ENCODE measurements at places on chromosomes 3 and 15. TPM values are rescaled to one million over a fixed set of nuclear protein-coding genes. Genes with fewer than 3 reads are reported as not detected.

DNA sequence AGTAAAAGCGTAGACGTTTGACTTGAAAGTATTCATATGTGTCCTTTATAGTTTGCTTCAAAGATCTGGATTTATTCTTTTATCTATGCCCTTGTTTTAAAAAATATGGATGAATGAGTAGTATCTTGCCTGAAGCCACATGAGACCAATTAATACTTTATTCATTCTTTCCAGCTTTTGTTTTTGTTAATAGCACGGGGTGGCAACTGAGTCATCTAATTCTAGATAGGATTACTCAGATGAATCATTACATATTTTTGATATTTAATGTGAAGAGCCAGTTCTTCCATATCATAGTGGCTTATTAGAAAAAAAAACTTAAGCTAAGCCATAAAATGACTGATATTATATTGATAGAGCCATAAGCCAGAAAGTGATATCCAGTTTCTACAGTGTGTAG, 121.9 kb downstream of the BBX start:
- no peak for DNase-seq
- H3K36me3 ChIP-seq, result no peaks in the 10 kb centered on the region
- H3K4me1 ChIP-seq, result no peaks in the 10 kb centered on the region
- no peak overlapping the region for H3K4me3 ChIP-seq

GRCh38 chr3:118480101-118480860, 554.4 kb downstream of the IGSF11 start:
- no peaks in the 10 kb centered on the region for H3K4me1 ChIP-seq
- DNase-seq, result no peak
- H3K27me3 ChIP-seq, result no peaks in the 10 kb centered on the region
- no peak overlapping the region for H3K4me3 ChIP-seq

DNA sequence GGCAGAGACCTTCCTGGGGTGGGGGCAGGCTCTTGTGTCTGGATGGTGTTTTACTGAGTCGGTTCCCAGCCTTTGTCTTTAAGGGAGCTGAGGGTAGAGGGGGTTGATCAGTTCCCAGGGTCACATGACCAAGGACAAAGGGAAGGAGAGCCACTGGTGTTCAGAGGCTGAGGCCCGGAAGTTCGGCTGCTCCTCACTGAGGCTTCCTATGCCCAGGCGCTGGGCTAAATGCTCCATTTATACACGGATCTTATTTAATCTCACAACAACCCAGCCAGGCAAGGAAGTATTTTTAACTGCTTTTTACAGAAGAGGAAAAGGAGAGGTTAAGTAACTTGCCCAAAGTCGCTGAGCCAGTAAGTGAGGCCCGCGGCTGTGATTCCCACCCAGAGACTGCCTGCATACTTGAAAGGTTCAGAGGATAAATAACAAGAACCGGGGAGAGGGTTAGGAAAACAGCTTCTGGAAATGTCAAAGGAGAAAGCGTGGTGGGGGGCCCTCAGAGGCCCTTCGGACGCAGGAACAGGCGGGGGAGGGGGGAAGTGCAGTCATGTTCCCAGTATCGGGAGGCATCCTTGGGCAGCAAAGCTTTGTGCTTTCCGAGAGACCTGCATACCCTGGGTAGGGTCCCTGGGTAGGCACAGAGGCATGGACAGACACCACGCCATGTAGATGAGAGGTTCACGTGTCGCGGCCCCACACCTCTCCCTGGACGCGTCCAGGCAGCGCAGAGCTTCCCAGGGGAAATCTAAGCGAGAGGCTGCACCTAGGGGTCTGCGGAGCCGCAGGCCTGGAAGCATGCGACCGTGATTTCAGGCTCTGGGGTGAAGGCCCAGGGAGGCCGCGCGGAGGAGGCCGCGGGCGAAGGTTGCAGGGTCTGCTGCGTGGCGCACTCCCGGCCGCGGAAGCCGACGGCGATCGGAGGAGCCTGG, 21.3 kb downstream of the EPHB3 start:
- no peaks in the 10 kb centered on the region for H3K36me3 ChIP-seq
- no peak overlapping the region for H3K4me3 ChIP-seq
- peaks cover 25% of the 10 kb centered on the region for H3K27me3 ChIP-seq
- DNase-seq, result no peak
- H3K27ac ChIP-seq, result no peak overlapping the region

DNA sequence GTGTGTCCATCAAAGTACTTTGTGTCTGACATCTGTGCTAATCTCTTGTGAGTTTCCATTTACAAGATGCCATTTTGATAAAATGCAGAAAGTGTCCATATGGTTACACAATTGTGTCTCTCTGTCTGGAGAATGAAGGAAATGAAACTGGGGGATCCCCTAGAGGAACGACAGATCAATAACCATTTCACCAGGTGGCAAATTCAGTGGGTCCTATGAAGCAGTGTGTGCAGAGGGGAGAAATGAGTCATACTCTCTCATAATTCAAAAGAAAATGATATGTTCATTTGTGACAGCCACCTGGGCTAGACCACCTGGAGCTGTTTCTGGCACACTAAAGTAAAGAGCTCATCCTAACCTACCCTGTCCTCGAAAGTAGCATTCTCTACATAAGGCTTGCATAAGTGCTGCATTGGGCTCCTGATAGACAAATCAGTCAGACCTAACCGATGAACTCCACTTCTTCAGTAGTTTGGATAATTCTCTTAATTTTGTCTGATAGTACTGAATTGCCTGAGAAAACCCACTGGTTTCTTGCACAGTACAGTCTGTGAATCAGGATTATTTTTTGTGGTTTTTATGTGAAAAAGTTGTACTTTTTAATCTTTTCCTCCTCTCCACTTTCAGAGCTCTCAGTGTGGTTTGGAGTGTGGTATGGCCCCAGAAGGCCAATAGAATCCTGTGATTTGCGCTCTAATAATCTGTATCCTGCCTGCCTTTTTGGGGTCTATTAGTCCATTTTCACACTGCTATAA, 10.3 kb upstream of the CD47 start:
- no peak for DNase-seq
- H3K27ac ChIP-seq, result no peak overlapping the region
- H3K4me1 ChIP-seq, result peaks cover 19% of the 10 kb centered on the region
- no peak overlapping the region for H3K4me3 ChIP-seq
- no peaks in the 10 kb centered on the region for H3K36me3 ChIP-seq
- H3K27me3 ChIP-seq, result no peaks in the 10 kb centered on the region

- no peak overlapping the region for H3K27ac ChIP-seq
- no peaks in the 10 kb centered on the region for H3K4me1 ChIP-seq
- DNase-seq, result no peak
- no peaks in the 10 kb centered on the region for H3K36me3 ChIP-seq
- no peaks in the 10 kb centered on the region for H3K27me3 ChIP-seq
These were observed 270.9 kb downstream of the ERC2 start for GRCh38 chr3:56197259-56197965.

DNA sequence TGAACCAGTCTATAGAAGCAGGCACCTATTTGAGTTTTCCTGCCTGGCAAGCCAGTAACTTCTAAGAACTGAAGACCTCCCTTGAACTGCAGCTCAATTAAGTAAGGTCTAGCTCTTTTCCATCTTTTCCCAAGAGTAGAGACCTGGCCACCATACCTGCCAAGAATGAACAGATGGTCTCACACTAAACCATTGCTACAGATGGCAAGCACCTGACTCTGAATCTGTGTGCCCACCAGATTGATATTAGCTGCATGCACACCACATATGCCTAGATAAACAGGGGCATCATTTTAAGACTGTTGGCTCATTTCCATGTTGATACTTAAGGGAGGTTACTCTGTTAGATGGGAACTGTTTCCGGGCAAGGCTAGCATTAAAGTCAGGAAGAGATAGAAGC, 34.8 kb upstream of the GSK3B start:
- no peak overlapping the region for H3K4me3 ChIP-seq
- no peaks in the 10 kb centered on the region for H3K4me1 ChIP-seq
- no peaks in the 10 kb centered on the region for H3K36me3 ChIP-seq
- DNase-seq, result no peak
- H3K27ac ChIP-seq, result no peak overlapping the region

DNA sequence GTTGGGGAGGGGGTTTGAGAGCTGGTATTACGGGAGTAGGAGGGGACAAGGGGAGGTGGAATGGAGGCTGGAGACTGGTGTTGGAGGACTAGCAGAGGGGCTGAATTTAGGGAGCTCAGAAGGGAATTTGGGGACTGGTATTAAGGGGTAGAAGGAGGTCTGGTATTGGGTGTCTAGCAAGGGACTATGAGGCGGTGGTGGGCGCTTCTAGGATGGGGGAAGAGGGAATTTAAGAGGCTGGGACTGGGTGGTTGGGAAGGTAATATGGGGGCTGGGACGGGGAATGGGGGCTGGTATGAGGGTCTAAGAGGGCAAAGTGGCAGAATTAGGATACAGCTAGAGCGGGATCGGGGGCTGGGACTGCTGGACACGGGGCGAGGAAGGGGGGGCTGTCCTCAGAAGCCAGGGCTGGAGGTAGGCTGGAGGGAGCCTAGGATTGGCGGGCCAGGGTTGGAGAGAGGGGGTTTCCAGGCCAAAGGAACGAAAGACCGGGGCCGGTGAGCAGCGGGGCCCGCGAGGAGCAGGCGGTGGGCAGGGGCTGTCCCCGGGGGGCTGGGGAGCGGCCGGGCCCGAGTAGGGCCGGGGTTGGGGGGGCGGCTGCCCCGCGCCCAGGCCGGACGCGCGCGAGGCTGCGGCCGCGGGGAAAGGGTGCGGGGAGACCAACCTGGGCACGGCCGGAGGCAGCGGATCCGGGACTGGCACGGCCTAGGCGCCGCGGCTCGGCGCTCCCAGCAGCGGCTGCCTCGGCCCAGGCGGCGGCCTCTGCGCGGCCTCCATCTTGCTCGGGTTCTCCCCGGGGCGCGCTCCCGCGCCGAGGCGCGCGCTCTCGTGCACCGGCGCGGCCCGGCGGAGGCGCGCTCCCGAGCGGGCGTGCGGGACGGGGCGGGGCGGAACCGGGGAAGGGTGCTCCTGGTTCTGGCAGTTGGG, at the start of gene LHFPL4:
Gene LHFPL4 (minus strand): TSS at position 802 of the 927 bp plus-strand sequence. CDS start 1,143 bp downstream, outside the sequence.
- peaks cover 7% of the 10 kb centered on the region for H3K4me1 ChIP-seq
- H3K27me3 ChIP-seq, result peaks cover 30% of the 10 kb centered on the region
- no peak for DNase-seq
- no peaks in the 10 kb centered on the region for H3K36me3 ChIP-seq

- no peak overlapping the region for H3K4me3 ChIP-seq
- no peak overlapping the region for H3K27ac ChIP-seq
- peaks cover 49% of the 10 kb centered on the region for H3K27me3 ChIP-seq
- DNase-seq, result no peak
- H3K4me1 ChIP-seq, result peaks cover 22% of the 10 kb centered on the region
These were observed 1.5 kb upstream of the IL17RD start for GRCh38 chr3:57166660-57167059.

GRCh38 chr3:46706771-46707582, 5.8 kb downstream of the TMIE start:
- peaks cover 12% of the 10 kb centered on the region for H3K4me1 ChIP-seq
- no peak overlapping the region for H3K4me3 ChIP-seq
- H3K27me3 ChIP-seq, result no peaks in the 10 kb centered on the region
- no peak for DNase-seq
- no peaks in the 10 kb centered on the region for H3K36me3 ChIP-seq
- H3K27ac ChIP-seq, result no peak overlapping the region

- no peak for DNase-seq
- no peaks in the 10 kb centered on the region for H3K36me3 ChIP-seq
- no peak overlapping the region for H3K27ac ChIP-seq
- no peak overlapping the region for H3K4me3 ChIP-seq
- H3K4me1 ChIP-seq, result no peaks in the 10 kb centered on the region
These were observed 47.6 kb downstream of the PHLDB2 start for GRCh38 chr3:111906656-111907055.

DNA sequence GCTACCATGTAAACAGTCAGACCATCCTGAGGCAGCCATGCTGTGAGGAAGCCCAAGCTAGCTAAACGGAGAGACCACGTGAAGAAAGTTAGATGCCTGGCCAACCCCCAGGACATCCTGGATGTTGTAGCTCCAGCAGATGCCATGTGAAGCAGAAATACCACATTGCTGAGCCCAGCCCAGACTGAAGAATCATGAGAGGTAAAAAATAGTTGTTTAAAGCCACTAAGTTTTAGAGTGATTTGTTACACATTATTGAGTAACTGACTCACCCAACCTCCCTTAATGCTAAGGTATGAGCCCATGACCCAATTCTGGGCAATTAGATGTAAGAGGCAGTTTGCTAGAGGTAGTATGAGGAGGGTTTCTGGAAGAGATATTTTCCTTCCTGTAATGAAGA, 200.5 kb downstream of the THRB start:
- no peak overlapping the region for H3K27ac ChIP-seq
- no peak overlapping the region for H3K4me3 ChIP-seq
- DNase-seq, result no peak
- no peaks in the 10 kb centered on the region for H3K4me1 ChIP-seq
- H3K27me3 ChIP-seq, result no peaks in the 10 kb centered on the region

DNA sequence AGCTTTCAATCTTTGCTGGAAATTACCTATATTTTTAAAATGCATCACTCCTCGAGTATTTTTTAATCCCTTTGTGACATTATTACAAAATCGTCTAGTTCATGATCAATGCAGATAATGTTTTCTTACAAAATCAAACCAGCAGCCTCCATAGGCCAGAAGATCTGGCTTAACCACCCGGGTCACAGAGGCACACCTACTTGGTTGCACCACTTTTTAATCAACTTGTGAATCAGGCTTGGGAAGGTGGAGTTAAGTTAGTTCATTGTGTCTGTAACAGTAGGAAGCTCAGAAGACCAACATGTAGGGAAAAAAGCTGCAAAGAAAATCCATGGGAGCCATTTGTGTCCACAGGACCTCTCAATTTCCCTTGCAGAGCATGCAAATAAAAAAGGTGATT, 148.0 kb downstream of the TP63 start:
- DNase-seq, result no peak
- H3K4me1 ChIP-seq, result no peaks in the 10 kb centered on the region
- no peak overlapping the region for H3K27ac ChIP-seq
- no peak overlapping the region for H3K4me3 ChIP-seq
- H3K36me3 ChIP-seq, result no peaks in the 10 kb centered on the region
- no peaks in the 10 kb centered on the region for H3K27me3 ChIP-seq

GRCh38 chr3:164465172-164465571, 613.1 kb downstream of the SI start:
- H3K36me3 ChIP-seq, result no peaks in the 10 kb centered on the region
- no peak overlapping the region for H3K4me3 ChIP-seq
- H3K27ac ChIP-seq, result no peak overlapping the region
- DNase-seq, result no peak
- H3K4me1 ChIP-seq, result no peaks in the 10 kb centered on the region
- H3K27me3 ChIP-seq, result no peaks in the 10 kb centered on the region

MCTP2 gene
- total RNA-seq, result 10.8 TPM

GP9 gene
- total RNA-seq, result not detected

SEMA3B gene
- 1.9 TPM for total RNA-seq

THBS1 gene
- 10.5 TPM for total RNA-seq

TRPC1 gene
- total RNA-seq, result 4.2 TPM

TMEM212 gene
- not detected for total RNA-seq

PTPRG gene
- 0.05 TPM for total RNA-seq

CCR1 gene
- total RNA-seq, result 0.38 TPM

SNTN gene
- total RNA-seq, result not detected

SLC28A1 gene
- total RNA-seq, result not detected

CYP8B1 gene
- total RNA-seq, result not detected

CCRL2 gene
- 4.3 TPM for total RNA-seq

TRH gene
- total RNA-seq, result not detected
